ENCODE measurements at places on chromosomes 1 and 21.

DNA sequence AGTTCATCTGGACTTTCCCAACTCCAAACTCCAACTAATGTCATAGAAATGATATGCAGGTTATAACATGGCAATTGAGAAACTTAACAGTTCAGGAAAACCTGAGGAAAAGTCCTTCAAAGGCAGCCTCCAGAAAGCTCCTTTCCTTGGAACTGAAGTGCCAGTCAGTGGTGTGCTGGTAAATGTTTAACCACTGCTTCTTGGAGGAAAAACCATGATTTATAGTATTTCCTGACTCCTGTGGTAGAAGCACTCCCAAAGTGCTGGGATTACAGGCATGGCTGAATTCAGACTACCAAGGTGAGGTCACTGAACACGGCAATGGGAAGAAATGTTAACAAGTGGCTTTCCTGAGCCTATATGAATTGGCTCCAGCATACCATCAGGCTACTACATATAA is 26.7 kb upstream of the ZNHIT6 start:
- no peak for DNase-seq

GRCh38 chr1:12344596-12345349 is 114.9 kb downstream of the VPS13D start:
- DNase-seq, result no peak

DNA sequence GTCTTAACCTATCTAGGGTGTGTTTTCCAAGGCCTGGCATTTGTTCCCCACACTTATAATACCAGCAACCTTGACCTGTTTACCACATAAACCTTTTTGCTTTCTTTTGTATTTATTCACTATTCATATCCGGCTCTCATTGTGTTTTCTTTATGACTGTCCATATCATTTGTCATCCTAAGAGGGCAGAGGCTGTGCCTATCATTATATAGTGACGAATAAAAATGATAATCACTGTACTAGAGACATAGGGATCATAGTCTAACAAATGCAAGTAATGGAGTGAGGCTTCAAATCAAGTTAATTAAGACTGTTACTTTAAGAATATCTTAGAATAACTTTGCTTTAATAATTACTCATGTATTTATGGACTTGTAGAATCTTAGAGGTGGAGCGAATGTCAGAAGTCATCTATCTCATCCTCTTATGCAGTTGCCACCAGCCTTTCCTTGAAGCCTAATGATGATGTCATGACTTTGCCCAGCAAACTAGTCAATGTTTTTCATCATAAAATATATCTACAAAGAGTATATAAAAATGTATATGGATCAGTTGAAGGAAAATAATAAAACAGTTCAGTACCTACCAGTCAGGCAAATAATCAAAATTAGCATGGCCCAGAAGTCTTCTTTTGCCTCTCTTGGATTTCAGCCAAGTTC is 4.7 kb upstream of the ETV3 start:
- DNase-seq, result no peak

GRCh38 chr21:38925923-38926322 is 120.2 kb downstream of the ETS2 start:
- no peak for DNase-seq

DNA sequence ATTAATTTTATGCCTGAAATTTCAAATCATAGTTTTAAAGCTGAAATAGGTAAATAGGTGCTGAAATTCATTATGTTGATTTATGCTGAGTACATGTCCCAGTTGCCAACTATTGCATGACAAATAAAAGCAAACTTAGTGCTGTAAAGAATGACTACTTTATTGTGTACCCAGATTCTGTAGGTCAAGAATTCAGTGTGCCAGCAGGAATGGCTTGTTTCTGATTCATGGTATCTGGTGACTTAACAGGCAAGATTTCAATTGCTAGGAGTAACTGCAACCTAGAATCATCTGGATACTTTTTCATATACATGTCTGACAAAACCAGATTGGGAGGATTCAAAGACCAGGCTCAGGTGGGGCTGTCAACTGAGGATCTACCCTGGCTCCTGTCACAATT is 678.4 kb upstream of the ADAMTS5 start:
- DNase-seq, result no peak

DNA sequence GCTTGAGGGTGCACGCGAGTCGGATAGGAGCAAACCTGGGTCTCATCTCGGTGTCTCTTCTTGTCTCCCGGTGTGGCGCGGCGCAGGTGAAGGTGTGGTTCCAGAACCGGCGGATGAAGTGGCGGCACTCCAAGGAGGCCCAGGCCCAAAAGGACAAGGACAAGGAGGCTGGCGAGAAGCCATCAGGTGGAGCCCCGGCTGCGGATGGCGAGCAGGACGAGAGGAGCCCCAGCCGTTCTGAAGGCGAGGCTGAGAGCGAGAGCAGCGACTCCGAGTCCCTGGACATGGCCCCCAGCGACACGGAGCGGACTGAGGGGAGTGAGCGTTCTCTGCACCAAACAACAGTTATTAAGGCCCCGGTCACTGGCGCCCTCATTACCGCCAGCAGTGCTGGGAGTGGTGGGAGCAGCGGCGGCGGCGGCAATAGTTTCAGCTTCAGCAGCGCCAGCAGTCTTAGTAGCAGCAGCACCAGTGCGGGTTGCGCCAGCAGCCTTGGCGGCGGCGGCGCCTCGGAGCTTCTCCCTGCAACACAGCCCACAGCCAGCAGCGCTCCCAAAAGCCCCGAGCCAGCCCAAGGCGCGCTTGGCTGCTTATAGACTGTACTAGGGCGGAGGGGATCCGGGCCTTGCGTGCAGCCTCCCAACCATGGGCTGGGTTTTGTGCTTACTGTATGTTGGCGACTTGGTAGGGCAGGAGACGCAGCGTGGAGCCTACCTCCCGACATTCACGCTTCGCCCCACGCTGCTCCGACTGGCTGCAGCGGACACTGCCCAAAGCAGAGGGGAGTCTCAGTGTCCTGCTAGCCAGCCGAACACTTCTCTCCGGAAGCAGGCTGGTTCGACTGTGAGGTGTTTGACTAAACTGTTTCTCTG is 5.1 kb downstream of the HLX start:
- DNase-seq, result no peak

- no peak for DNase-seq
Measured at GRCh38 chr1:226702318-226702956, 36.6 kb downstream of the ITPKB start.

GRCh38 chr1:32931760-32932159 is 30.6 kb upstream of the TMEM54 start:
- DNase-seq, result no peak

DNA sequence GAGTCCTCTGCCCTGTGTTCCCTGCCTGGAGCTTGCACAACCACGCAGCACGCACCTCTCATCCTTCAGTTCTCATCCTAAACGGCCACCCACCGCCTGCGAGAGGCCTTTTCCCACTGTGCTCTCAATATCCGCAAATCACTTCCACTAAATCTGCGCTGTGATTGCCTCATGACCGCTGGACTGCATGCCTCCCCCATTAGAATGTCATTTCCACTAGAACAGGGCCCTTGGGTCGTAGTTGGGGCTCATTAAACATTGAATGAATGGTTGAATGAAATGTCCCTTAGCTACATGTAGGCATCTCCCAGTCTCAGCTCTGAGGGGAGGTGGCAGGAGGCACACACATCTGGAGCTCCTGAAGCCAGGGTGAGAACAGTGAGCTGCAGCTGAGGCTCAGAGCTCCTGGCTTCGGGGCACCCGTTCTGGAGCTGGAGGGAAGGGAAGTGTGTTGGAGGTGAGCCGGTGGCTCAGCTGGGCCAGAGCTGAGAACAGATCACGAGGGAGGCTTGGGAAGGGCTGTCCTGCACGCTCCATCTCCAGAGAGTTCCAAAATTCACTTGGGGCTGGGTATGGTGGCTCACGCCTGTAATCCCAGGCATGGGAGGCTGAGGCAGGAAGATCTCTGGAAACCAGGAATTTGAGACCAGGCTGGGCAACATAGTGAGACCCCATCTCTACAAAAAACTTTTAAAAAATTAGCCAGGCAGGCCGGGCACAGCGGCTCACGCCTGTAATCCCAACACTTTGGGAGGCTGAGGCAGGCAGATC is 30.4 kb downstream of the TMEM201 start:
- DNase-seq, result no peak

DNA sequence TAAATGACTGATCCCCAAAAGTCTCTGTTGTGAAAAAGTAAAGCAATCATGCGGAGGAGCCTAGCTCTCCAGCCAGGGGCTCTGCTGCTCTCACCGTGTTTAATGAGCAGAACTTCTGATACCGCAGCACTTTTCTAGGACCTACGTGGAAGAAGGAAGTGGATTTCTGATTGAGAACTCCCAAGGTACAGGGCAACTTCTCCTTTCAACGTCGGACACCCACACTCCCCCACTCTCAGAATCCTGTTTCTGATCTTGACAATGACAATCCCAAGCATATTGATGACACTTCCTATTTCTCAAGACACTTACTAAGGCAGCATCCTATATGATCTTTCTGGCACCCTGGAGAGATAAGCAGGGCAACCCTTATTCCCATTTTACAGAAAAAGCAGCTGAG is 78.4 kb downstream of the PROX1 start:
- DNase-seq, result no peak

- no peak for DNase-seq
Measured at GRCh38 chr21:32122082-32122481, 156.8 kb downstream of the MIS18A start.

DNA sequence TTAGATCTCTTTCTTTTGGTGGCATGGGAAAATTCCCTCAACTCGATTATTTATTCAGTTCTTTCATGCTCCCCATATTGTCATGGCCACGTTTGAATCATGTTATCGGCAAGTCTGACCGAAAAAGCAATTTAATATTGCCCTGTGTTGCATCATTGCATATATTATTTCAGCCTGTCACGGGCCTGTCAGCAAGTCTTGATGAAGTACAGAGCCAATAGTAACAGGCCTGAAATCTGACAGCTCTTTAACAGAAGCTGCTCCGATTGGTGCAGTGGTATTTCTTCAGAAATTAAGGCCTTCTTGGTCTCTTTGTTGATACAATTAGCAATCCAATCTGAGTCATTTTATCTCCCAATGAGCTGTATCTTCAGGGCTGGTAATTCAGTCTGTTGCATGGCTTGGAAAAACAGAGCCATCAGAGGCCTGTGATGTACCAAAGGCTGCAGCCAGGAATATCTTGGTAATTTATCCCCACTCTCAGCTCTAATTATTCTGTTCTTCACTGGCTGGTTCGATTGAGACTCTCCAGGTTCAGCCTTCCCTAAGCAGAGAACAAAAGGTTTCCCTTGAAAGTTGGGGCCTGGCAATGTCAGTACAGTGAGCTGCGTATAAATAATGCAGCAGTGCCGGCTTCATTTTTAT is 149.5 kb downstream of the FGGY start:
- no peak for DNase-seq

DNA sequence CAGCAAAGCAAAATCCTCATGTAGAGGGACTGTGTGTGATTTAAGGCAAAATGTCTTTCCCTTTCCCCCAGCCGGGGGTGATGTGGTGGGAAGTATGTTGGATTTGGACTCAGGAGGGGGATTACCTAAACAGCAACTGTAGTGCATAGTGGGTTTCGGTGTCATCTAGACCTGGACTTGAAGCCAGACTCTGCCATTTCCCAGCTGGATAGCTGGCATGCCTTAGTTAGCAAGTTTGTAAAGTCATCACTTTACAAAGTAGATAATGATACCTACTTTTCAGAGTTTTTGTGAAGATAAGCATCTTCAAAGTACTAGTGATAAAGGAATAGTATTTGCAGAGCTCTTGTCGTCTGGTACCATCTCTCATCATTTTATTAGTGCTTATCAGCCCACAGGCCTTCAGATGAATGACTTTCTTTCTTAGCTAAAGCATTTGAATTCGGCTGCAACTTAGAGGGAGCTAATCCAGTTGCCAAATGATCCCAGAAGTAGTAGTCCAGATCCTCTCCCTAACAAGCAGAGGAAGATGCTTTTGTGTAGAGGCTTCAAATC is 56.2 kb upstream of the ROR1 start:
- no peak for DNase-seq

- no peak for DNase-seq
Measured at GRCh38 chr1:227295609-227296008, 22.7 kb downstream of the CDC42BPA start.

DNA sequence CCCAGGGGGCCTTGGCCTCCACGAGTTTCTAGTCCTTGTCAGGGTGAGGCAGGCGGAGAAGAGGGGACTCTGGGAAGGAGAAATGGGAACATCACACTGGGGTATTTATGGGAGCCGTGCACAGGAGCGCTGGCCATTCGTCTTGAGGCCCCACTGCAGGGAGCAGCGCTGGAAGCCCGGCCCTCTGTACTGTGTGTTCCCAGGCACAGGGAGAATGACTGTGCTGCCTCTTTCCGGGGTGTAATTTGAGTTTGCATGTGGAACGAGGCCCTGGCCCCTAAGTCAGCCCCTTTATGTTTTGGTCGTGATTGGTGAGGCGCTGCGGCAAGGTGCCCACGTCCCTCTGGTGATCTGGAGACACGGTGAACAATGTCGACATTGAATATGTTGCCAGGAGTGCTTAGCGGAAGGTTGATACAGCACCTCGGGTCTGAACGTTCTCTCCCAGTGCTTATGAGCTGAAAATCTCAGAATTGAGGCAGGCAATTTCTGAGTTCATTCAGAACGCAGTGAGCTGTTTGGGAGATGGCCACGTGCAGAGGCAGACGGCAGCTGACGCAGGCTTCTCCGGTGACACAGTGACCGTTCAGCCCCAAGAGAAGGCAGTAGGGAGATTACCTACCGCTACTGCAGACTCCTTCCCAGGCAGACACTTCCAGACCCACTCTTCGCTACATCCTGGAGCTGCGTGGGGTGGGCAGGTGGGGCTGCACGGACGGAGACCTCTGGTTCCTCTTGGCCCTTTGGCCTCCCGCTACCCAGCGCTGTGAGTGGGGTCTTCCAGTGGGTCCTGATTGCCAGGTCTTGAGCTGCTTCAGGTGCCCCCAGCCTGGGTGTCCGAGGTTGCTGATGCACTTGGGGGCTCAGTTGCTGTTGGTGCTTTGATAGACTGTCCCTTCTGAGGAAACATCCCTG is 265.8 kb downstream of the CAMTA1 start:
- no peak for DNase-seq

- DNase-seq, result no peak
Measured at GRCh38 chr1:215547011-215547410, 20.1 kb upstream of the KCTD3 start.

DNA sequence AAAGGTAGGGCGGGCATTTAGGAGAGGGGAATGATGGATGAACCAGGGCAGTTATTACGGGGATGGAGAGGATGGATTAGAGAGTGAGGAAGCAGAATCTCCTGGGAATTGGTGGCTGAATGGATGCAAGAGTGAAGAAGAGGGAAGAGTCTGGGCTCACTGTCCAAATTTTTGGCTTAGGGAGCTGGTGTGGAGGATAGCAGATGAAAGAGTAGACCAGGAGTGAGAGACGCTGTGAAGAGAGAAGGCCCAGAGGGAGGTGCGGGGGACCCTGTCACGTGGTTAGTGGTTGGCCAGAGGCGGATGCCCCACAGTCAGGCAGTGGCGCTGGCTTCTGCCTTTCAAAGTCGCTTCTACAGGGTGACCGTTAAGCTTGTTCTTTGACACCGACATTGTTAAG is 78.4 kb downstream of the PEX14 start:
- DNase-seq, result no peak
